ENCODE measurements at places on chromosomes 16 and 17.

- no peak for DNase-seq
These were observed 30.3 kb upstream of the RPH3AL start for GRCh38 chr17:382644-383533.

DNA sequence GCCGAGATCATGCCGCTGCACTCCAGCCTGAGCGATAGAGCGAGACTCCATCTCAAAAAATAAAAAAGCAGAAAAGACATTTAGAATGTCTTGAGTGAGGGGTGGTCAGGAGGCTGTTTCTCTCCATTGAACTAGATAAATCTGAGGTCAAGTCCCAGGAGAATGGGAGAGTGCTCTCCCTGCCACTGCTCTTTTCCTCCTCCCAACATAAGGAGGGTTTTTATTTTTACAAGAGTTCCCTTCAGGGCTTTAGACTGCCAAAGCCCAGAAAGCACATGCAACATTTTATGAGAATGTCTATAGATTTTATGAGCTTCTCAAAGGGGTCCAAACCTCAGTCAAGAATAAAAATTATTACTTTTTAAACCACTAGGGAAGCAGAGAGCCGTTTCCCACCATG lies 1.6 kb downstream of the RND2 start:
- no peak for DNase-seq

DNA sequence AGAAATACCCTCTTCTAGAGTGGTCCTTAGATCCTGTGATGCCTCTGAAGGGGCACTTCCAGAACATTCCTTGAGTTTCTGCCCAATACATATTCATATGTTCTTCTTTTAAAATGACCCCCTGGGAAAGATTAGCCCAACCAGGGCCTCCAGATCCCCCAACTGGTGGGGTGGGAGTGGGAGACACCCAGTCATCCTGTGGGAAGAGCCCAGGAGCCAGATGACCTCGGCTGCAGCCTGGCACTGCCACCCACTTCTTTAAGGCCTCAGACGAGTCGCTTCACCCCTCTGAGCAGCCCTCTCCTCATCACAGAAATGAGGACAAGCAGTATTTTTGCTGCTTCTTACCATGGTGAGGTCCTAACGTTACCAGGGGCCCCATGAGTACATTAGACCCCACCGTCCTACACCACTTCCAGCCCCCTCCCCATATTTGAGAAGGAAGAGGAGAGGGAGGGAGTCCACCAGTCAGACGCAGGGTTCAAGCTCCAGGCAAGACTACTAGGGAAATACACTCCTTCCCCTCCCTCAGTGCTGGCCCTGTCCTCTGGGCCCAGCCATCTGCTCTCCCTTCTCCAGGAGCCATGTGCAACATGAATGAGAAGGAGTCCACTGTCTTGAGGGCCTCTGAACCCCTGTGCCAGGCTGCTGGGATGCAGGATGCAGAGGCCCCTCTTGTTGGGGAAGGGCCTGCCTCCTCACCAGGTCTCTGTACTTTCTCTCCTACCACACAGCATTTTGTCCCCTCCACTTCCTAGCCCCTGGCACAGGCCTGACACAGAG lies 11.8 kb downstream of the MPO start:
- no peak for DNase-seq

- DNase-seq = no peak
These were observed 1.0 kb downstream of the SLC16A6 start for GRCh38 chr17:68289936-68290267.

DNA sequence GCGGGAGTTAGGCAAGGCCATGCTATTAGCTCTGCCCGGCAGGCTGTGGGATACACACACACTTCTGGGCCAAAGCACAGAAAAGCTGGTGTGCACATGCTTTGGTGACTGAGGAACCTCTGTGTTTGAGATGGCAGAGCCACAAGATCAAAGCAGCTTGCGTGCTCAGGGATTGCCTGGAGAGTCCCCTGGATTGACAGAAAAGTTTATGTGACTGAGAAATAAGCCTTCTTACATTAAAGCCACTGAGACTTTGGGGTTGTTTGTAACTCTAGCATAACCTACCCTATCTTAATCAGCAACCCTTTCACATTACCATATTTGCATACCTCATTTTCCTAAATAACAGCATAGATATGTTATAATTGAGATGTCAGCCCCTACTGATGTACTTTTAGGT lies 69.3 kb downstream of the MYO1D start:
- no peak for DNase-seq

All from stimulated activated CD4-positive, alpha-beta T cell treated with anti-CD3 and anti-CD28 coated beads, Interleukin-1b, Interleukin-23, amount 100 ng/mL, for 24 hours (primary cell).